ENCODE measurements at places on chromosomes 1 and 21. TPM values are rescaled to one million over a fixed set of nuclear protein-coding genes. Genes with fewer than 3 reads are reported as not detected.

Gene DHX9
- total RNA-seq = 255 TPM

Gene APCS
- not detected for total RNA-seq

Gene CNKSR1
- total RNA-seq = 3.2 TPM

Gene TMEM79
- total RNA-seq = 10.5 TPM

Gene IFNLR1
- total RNA-seq = 6.6 TPM

Gene PDE4B
- total RNA-seq = 24.2 TPM

Gene FASLG
- total RNA-seq = 3.6 TPM

Gene OR2L8
- not detected for total RNA-seq

Gene UBL4B
- not detected for total RNA-seq

Gene CR1L
- total RNA-seq = not detected

Gene TAS1R1
- not detected for total RNA-seq

Gene KRTAP11-1
- not detected for total RNA-seq

Gene PUSL1
- total RNA-seq = 18.0 TPM

Gene RHEX
- not detected for total RNA-seq

Gene LCE1A
- total RNA-seq = not detected

Gene FCGR2B
- total RNA-seq = not detected

Gene SPRR4
- not detected for total RNA-seq

Gene TACSTD2
- total RNA-seq = 0.07 TPM

Gene GJA8
- not detected for total RNA-seq

Gene TCHHL1
- not detected for total RNA-seq

Gene TESK2
- 3.1 TPM for total RNA-seq
